NCI-H460 (cell line): ENCODE measurements at places on chromosomes 5 and 9. TPM values are rescaled to one million over a fixed set of nuclear protein-coding genes. Genes with fewer than 3 reads are reported as not detected.

GRCh38 chr9:9283159-9283986, 1329.4 kb downstream of the PTPRD start:
- no peak for DNase-seq

DNA sequence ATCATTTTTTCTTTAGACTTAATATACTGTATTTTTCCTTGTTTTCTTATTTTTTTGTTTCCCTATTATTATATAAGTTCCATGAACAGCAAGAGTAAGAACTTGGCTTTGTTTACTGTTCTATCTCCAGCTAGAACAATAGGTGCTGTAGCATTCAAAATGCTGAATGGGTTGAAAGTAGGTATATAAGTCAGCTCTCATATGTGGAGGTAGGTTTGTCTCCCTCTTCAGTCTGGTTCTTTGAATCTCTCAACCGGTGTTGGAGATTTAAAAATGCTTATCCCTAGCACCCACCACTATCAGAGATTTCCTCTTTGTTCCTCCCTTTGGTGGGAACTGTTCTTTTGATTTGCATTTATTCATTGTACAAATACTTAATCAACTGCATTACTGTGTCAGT, 87.5 kb upstream of the FSD1L start:
- no peak for DNase-seq

DNA sequence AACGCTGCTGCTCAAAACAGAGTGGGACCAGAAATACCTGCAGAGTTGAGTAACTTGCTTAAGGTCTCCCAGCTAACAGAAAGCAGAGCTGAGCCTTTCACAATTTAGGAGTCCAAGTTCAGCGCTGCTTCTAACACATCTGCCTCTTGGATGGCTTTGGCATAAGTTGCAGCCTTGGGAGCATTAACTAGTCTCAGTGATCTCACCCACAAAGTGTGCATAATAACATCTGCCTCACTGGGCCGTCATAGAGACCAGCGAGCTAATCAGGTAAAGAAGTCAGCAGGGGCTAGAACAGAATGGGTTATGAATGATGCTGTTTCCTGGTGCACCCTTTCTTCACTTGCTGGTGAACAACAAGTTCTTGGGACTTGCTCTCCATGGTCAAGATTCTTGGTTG, 36.5 kb downstream of the WWC1 start:
- DNase-seq: no peak

GRCh38 chr5:32942225-32942989, 231.3 kb downstream of the NPR3 start:
- DNase-seq: peak; percentile 22

- DNase-seq: no peak
Observed at GRCh38 chr5:35488791-35489190, 128.9 kb upstream of the SPEF2 start.

- no peak for DNase-seq
Observed at GRCh38 chr5:82792096-82792495, 285.1 kb downstream of the TMEM167A start.

QSOX2 gene
- 24.1 and 26.3 TPM in 2 replicates for total RNA-seq

LCN10 gene
- total RNA-seq: not detected in 2 replicates
